Daoy (cell line): ENCODE measurements at places on chromosomes 6 and 20. TPM values are rescaled to one million over a fixed set of nuclear protein-coding genes. Genes with fewer than 3 reads are reported as not detected.
A peak's percentile ranks its signal among the peaks of the same experiment; 100 is the strongest.

Gene MRS2
- 39.1 and 46.7 TPM in 2 replicates for total RNA-seq

- DNase-seq = no peak
Measured at GRCh38 chr6:34018026-34018425, 127.9 kb downstream of the GRM4 start.

DNA sequence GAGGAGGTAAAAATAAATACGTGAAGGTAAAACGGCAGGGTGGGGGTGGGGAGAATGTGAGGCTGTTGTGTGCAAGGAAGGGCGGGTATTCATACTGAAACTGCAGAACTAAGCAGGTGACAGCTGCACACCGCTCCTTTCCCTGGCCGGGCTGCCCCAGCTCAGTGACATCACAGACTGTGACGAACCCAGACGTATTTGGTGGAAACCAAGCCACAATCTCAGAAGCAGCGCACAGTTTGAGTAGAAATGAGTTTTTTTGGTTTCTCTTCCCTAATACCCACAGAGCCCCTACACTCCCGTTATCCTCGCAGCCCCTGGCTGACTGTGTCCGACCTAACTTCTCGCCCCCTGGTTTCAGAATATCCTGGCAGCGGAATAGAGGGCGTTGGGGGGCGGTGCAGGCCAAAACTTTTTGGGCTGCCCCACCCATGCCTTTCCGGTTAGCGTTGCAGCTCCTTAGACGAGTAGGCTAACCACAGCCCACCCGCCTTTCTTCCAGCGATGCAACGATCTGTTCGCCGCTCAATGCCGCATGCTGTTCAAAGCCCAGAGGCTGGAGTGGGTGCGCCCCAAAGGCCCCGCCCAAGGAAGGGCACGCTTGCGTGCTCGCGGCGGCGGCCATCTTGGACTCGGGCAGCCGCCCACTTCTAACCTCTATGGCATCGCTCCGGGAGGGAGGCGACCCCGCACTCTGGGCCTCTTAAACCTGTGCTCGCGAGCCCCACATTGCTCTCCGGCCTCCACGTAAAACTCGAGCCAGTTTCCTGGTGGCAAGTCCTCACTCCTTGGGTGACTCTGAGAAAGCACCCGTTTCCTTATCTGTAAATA lies 9.1 kb downstream of the BAK1 start:
- DNase-seq = peak; percentile 89

GRCh38 chr6:17870300-17871188 lies 116.9 kb downstream of the KIF13A start:
- DNase-seq = no peak

DNA sequence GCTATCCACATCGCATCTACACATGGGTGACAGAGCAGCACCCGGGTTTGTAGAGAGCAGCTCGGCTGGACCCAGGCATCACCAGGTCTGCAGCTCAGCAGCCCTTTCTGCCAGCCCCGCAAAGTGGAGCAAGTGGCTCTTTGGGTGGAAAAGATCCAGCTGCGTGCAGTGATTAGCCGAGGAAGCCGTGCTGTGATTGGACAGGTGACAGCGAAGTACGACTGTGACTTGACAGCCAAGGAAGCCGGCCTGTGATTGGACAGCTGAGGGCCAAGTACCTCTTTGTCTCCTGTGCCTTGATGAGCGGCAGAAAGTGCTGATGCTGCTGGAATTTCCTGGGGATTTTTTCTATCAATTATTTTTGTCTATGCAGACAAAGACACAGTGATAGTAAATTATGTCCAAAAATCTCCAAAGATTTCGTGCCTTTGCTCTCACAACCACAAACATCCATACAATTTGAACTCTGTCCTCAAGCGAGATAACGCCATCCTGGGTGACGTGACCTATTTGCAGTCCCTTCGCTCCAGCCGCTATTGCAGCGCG lies 62.3 kb upstream of the GPR31 start:
- DNase-seq = no peak

- DNase-seq = no peak
Measured at GRCh38 chr6:12200761-12201160, 89.4 kb upstream of the EDN1 start.

Gene SCGN
- not detected in 2 replicates for total RNA-seq
